ENCODE measurements at places on chromosomes 12 and 14.

DNA sequence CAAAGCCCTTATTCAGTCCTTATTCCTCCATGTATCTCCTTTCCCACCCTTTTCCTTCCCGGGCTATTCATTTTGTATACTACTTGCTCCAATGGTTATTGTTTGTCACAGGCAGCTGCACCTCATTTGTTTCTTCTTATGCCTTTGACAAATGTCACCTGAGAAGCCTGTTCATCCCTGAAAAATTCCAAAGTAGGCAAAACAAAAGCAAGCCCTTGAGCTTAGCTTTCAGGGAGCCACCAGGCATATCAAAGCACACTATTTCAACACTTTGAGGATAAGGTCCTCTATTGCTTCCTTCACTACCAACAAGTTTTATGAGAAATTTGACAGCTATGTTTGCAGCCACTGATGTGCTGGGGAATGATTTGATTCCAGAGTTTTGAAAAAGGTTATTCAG lies 738.7 kb upstream of the LMO3 start:
- H3K4me3 ChIP-seq = no peak overlapping the region
- DNase-seq = no peak
- H3K4me1 ChIP-seq = no peaks in the 10 kb centered on the region
- no peaks in the 10 kb centered on the region for H3K27me3 ChIP-seq

DNA sequence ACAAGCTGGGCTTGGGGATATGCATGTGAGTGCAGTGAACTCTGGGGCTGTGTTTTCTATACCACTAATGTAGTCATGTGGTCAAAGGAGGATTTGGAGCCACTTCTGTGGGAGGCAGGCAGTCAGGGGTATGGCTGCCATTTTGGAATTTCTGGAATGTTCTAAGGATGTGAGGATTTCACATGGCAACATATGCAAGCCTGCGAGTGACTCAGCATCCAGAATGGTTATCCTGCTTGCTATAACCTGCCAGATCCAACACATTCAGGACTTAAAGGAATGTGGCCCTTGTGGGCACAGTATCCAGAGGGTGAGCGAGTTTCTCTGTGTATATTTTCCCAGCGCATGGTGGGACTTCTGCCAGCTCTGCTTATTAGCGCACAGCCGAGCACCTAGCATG lies 249.2 kb upstream of the PWP1 start:
- DNase-seq = no peak
- H3K36me3 ChIP-seq = no peaks in the 10 kb centered on the region
- H3K4me1 ChIP-seq = no peaks in the 10 kb centered on the region
- H3K27me3 ChIP-seq = no peaks in the 10 kb centered on the region
- H3K4me3 ChIP-seq = no peak overlapping the region

DNA sequence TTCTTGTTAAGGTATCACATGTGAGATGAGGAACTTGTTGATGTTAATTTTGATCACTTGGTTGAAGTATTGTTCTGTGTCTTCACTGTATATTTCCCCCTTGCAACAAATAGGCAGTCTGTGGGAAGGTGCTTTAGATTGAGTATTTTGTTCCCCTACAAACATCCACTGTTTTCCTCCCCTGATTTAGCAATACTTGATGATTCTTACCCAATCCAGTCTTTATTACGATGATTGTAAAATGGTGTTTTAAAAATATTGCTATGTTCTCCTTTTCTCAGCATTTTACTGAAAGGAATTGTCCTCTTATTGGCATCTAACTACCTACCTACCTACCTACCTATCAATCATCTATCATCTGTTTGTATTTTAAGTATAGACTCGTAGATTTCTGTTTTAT lies 66.3 kb downstream of the ETNK1 start:
- H3K27me3 ChIP-seq = no peaks in the 10 kb centered on the region
- no peaks in the 10 kb centered on the region for H3K36me3 ChIP-seq
- H3K4me1 ChIP-seq = no peaks in the 10 kb centered on the region
- DNase-seq = no peak

DNA sequence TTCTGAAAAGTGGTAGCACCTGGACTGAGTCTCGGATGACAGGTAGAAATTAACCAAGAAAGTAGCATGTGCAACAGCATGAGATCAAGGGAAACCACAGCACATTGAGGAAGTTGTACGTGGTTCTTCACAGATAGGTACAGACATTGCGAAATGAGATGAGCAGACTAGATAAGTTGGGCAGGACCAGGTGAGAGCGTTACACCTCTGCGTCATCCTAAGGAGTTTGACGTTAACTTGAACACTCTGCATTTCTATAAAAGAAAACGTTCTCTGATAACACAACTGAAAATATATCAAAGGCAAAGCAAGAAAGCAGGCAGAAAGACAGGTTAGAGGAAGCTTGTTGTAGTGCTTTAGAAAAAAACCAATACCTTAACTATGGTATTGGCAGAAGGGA lies 98.5 kb upstream of the RASSF8 start:
- H3K27me3 ChIP-seq = no peaks in the 10 kb centered on the region
- no peaks in the 10 kb centered on the region for H3K36me3 ChIP-seq
- DNase-seq = no peak
- no peak overlapping the region for H3K4me3 ChIP-seq
- no peaks in the 10 kb centered on the region for H3K4me1 ChIP-seq

DNA sequence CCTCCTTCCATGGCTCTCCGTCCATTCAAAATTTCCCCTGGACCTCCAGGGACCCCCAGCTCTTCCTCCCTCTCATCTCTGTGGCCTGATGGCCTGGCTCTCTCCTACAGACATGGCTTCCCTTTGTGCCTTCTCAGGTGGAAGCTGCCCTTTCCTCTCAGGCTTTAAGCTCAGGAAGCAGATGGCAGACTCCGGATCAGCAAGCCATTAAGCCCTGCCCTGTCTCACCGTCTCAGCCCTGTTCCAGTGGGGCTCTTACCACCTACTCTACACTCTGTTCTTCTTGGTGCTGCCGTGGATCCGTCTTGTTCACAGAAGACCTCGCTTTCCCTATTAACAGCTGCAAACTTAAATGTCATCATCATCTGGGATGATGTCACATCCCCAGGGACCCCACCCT lies 33.1 kb downstream of the NPC2 start:
- H3K36me3 ChIP-seq = no peaks in the 10 kb centered on the region
- no peak overlapping the region for H3K4me3 ChIP-seq
- H3K4me1 ChIP-seq = peaks cover 4% of the 10 kb centered on the region
- no peaks in the 10 kb centered on the region for H3K27me3 ChIP-seq
- H3K27ac ChIP-seq = no peak overlapping the region

GRCh38 chr14:68081489-68081888 lies 261.9 kb downstream of the RAD51B start:
- no peaks in the 10 kb centered on the region for H3K36me3 ChIP-seq
- peaks cover 15% of the 10 kb centered on the region for H3K4me1 ChIP-seq
- no peak overlapping the region for H3K4me3 ChIP-seq
- no peak for DNase-seq

DNA sequence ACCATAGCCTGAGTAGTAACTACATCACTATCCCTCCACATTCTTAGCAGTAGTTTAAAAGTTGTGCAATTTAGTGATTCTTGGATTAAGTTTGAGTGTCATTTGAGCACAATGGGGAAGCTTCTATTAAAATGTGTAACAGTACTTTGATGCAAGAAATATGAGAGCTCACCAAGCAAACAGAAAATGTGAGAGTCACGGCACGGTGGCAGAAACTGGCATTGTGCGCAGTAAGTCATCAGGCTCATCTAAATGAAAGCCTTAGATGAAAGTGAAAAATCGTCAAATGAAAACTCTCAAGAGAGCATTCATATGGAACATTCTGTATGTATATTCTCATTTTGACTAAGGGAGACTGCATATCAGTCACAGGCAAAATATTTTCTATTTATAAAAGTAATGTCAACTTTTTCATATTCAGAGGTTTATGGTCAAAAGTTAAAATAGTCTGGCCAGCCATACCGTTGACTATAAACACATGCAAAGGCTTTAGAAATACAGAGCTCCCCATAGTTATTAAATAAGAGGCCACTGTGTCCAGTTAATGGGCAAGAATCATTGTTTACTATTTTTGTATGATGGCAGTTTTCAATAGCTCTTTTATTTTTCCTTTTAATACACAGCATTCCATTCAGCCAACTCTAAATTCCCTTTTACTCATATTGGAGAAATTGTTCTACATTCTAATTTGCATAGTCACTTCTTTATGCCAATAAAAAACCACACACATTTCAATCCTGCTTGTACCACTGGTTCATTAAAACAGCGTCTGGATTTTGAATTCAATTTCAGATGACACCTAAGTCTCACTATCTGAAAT lies 167.9 kb downstream of the PRKD1 start:
- no peaks in the 10 kb centered on the region for H3K36me3 ChIP-seq
- no peak overlapping the region for H3K27ac ChIP-seq
- H3K27me3 ChIP-seq = no peaks in the 10 kb centered on the region
- H3K4me1 ChIP-seq = peaks cover 5% of the 10 kb centered on the region
- no peak for DNase-seq

GRCh38 chr12:117860111-117860510 lies 108.7 kb downstream of the KSR2 start:
- H3K4me3 ChIP-seq = no peak overlapping the region
- no peaks in the 10 kb centered on the region for H3K4me1 ChIP-seq
- no peaks in the 10 kb centered on the region for H3K36me3 ChIP-seq
- no peak for DNase-seq
- H3K27me3 ChIP-seq = no peaks in the 10 kb centered on the region
- H3K27ac ChIP-seq = no peak overlapping the region

GRCh38 chr12:128557231-128557630 lies 266.5 kb downstream of the SLC15A4 start:
- H3K36me3 ChIP-seq = no peaks in the 10 kb centered on the region
- H3K27me3 ChIP-seq = no peaks in the 10 kb centered on the region

GRCh38 chr14:99240627-99241324 lies 31.2 kb downstream of the BCL11B start:
- H3K27me3 ChIP-seq = no peaks in the 10 kb centered on the region
- no peak overlapping the region for H3K4me3 ChIP-seq
- H3K36me3 ChIP-seq = no peaks in the 10 kb centered on the region
- no peak overlapping the region for H3K27ac ChIP-seq

- H3K4me3 ChIP-seq = no peak overlapping the region
- no peaks in the 10 kb centered on the region for H3K36me3 ChIP-seq
- no peak overlapping the region for H3K27ac ChIP-seq
Measured at GRCh38 chr12:116434155-116435011, 124.8 kb upstream of the MAP1LC3B2 start.

- no peaks in the 10 kb centered on the region for H3K27me3 ChIP-seq
- H3K4me1 ChIP-seq = no peaks in the 10 kb centered on the region
- no peak overlapping the region for H3K4me3 ChIP-seq
- H3K27ac ChIP-seq = no peak overlapping the region
- DNase-seq = no peak
- no peaks in the 10 kb centered on the region for H3K36me3 ChIP-seq
Measured at GRCh38 chr14:24875203-24875838, 174.6 kb downstream of the STXBP6 start.

DNA sequence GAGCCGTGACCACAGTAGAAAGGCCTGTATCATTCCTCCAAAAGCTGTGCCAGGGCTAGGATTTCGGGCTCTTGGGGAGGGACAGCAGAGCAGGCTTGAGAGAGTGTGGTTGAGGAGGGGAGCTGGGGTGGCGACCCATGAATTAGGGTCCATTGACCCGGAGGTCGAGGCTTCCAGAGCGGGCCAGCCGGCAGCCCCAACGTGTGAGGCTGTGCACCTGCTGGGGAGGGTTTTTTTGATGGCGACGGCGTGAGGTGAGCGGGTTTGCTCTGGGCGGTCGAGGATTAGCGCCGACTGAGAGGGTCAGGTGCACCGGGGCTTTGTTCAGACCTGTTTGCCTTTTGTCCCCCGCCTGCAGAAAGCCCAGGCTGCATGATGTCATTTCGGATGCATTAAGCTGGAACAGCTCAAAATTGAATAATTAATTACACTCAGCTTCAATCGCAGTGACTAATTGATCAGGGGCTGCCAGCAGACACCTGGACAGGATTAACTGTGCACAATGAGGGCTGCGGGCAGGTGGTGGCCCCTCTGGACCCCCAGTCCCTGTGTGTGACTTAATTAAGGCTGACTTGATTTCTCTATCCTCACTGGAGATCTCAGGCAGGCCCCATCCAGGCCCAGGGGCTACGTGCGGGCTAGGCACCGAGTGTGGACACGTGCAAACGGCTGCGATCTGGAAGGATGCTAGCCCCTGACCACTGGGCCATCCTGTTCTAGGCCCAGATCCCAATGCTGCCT lies 42.1 kb upstream of the MEG3 start:
- H3K27me3 ChIP-seq = no peaks in the 10 kb centered on the region
- H3K36me3 ChIP-seq = no peaks in the 10 kb centered on the region
- DNase-seq = no peak
- no peak overlapping the region for H3K4me3 ChIP-seq
- H3K27ac ChIP-seq = no peak overlapping the region
- H3K4me1 ChIP-seq = no peaks in the 10 kb centered on the region
